Cardiac muscle cell (in vitro differentiated cells and primary cell): ENCODE measurements at places on chromosomes 3 and 15. TPM values are rescaled to one million over a fixed set of nuclear protein-coding genes. Genes with fewer than 3 reads are reported as not detected.

- peak; percentile 34 for DNase-seq
Measured at GRCh38 chr15:40769274-40770146, at the start of gene C15orf62. Gene C15orf62, plus strand, starts transcription at chr15:40769980. Its CDS starts 516 bp downstream, at chr15:40770496.

Gene BCL6
- polyA plus RNA-seq = 3.6 and 4.9 TPM in 2 replicates

Gene ZBBX
- 2.5 and 2.9 TPM in 2 replicates for polyA plus RNA-seq

Gene SNX22
- 0.59 and 2.0 TPM in 2 replicates for polyA plus RNA-seq

DNA sequence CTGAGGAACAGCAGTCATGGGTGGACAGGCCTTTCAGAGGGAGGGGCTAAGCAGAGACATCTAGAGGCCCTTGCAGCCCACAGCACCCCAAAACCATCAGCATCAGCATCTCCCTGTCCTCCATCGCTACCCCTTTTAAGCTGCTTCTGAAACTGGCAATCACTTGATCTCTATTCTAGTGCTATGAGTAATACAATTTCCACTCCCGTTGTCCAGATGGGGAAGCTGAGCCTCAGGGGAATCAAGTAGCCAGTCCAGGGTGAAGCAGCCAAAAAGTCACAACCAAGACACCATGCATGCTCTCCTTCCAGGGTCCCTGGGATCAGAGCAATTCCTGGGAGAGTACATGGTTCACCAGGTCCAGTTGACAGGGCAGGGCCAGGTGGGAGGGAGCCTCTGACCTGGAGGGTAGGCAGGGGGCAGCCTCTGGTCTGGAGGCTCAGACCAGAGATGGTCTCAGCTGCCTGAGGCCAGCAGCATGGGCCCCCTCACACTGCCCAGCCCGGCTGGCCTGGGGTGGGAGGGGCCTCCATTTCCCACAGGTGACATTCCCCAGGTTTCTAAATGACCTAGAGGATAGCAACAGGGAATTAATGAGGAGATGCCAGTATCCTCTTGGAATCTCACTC lies 30.0 kb downstream of the KLHL25 start:
- peak; percentile 58 for DNase-seq

Gene SYNPR
- polyA plus RNA-seq = 1.8 TPM in 1 of 2 replicates, not detected in the other

- DNase-seq = no peak
Measured at GRCh38 chr15:65517866-65518207, 348 bp upstream of the DPP8 start.

Gene SHISA5
- polyA plus RNA-seq = 92.3 and 147 TPM in 2 replicates
